CD4-positive, alpha-beta memory T cell (primary cell): ENCODE measurements at places on chromosomes 6 and 20.

- DNase-seq = no peak
Observed at GRCh38 chr6:162973980-162974379, 246.2 kb downstream of the PACRG start.

GRCh38 chr20:17236766-17237165 is 9.9 kb downstream of the PCSK2 start:
- DNase-seq = no peak

- peak; percentile 90 for DNase-seq
Observed at GRCh38 chr6:32622545-32623401, 14.4 kb upstream of the HLA-DQA1 start.

DNA sequence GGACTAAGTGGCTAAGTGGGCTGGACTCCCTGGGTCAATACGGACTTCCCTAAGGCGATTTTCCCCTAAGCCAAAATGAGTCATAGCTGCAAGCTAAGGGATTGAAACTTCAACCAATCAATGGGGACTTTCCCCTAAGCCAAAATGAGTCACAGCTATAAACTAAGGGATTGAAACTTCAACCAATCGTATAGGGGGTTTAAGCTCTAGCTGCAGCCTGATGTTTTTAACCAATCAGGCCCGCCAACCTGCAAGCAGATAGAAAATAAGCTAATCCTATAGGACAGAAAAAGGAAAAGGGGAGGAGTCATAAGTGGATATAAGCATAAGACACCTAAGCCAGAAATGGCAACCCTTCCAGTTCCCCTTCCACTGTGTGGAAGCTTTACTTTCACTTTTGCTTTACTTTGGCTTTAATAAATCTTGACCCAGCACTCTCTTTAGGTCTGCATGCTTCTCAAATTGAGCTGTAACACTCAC is 655.0 kb upstream of the HS3ST5 start:
- DNase-seq = no peak

- no peak for DNase-seq
Observed at GRCh38 chr6:163346497-163346961, 68.0 kb upstream of the QKI start.

- no peak for DNase-seq
Observed at GRCh38 chr20:25281541-25281991, 33.7 kb downstream of the PYGB start.

DNA sequence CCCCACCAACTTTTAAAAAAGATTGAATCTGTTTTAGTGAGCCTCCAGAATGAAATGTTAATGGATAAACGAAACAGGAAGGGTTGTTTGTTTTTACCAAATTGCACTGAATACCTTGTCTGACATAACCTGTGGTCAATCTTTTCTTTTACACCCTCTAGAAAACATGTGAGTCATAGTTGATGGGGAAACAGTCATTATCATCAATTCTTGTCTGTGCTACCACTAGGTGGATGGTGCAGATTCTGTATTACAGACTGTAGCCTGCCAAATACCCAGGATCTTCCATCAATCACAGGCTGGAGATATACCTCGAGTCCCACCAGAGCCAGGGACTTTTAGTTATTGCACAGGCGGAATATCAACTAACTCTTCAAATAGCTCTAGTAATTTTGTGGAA is 29.5 kb upstream of the PKIB start:
- DNase-seq = no peak

- DNase-seq = no peak
Observed at GRCh38 chr6:10589429-10589727, 68.2 kb downstream of the GCNT2 start.

- peak; percentile 83 for DNase-seq
Observed at GRCh38 chr6:32668226-32668747, 1.8 kb upstream of the HLA-DQB1 start.

DNA sequence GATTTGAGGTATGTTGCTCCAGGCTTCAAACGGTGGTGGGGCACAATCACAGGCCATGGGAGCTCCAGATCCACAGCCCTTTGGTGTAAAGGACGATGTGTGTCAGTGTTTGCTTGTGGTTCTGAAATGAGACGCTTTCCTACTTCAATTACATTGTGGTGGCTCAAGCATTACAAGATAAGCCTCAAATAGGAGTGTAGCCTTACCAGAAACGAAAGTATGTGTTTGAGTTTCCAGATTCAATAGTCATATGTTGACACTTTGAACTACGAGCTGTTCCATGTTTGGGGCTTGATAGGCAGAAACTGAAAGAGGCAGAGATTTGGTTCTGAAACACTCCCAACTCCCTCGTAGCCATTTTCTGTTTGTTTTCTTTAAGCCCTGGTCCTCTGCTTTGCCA is 187.1 kb downstream of the MYLK4 start:
- DNase-seq = no peak

GRCh38 chr20:38222231-38222922 is 38.2 kb downstream of the KIAA1755 start:
- peak; percentile 21 for DNase-seq

- no peak for DNase-seq
Observed at GRCh38 chr6:101909366-101909765, 515.9 kb downstream of the GRIK2 start.

DNA sequence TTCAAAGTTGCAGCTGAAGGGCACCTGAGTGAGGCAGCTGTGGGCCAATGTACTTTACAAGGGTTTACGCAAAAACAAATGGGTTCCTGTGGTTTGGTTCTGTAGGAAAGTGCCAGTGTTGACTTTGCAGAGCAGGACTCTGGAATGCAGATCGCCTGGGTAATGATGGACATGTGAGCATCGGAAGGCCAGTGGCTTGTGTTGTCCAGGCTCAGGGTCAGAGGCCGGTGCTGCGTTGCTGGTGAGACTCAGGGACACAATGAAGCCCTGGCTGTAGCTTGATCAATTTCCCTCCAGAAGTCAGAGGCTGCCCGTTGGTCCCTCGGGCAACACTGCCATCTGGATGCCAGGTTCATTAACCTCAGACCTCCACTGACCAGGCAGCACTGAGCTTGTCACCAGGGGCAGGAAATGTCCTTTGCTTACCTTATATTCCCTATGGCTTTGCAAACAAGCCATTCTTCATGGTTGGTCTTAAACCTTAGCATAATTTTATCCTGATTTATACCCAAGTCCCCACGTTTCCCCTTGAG is 753.4 kb downstream of the QKI start:
- no peak for DNase-seq

GRCh38 chr6:110002676-110003075 is 24.6 kb downstream of the GPR6 start:
- DNase-seq = no peak

DNA sequence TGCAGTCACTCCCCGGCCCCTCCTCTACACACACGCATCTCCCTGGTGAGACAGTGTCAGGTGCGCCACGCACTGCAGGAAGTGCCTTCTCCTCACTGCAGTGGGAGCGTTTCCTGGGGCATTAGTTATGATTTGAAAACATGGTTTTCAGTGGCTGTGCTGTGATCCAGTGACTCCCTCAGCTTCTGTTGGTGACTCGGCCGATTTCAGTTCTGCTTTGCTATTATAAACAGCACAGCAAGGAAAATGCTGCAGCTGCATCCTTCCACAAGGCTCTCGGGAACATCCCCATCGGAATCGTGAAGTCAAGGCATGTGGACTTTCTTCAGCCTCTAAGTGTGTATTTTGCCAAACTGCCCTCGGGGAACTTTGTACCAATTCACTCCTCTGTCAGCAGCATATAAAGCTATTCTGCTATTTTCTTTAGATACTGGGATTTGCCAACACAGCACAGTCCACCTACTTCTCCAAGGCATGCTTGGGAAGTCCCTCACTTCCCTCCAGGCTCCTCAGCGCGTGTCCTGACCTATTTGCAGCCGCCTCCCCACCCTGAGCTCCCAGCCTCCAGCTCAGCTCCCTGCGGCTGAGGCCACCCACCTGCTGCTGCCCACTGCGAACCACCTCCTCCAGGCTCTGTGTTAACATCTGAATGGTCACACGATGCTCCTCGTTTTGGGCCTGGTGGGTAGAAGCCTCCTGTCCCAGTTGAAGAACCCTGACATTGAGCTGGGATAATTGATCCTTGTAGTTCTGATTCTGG is 54.5 kb downstream of the GINS1 start:
- no peak for DNase-seq

- DNase-seq = no peak
Observed at GRCh38 chr6:151239603-151240035, at the start of gene AKAP12. Gene AKAP12, plus strand, starts transcription at chr6:151239967. Its CDS starts 596 bp downstream, at chr6:151240563.

DNA sequence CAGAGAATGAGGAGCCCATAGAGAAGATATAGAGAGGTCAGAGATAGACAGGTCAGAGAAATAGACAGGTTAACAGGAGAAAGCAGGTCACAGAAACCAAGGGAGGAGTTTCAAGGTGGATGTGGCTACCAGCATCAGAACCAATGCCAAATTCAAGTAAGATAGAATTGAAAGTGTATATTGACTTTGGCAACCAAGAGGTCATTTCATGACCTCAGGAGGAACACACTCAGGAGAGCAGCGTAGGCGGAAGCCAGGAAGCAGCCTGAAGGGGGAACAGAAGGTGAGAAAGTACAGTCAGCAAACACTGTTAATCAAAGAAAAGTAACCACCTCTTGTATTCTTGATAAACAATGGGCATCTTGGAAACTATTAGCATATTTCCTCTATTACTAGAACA is 33.9 kb upstream of the ALDH8A1 start:
- DNase-seq = no peak

- no peak for DNase-seq
Observed at GRCh38 chr6:152087701-152088100, 280.2 kb downstream of the ESR1 start.

- no peak for DNase-seq
Observed at GRCh38 chr6:112017169-112017568, 36.7 kb upstream of the CCN6 start.

- peak; percentile 89 for DNase-seq
Observed at GRCh38 chr6:35601331-35602132, 87.2 kb downstream of the FKBP5 start.

GRCh38 chr20:61041481-61041880 is 210.6 kb upstream of the CDH4 start:
- DNase-seq = no peak

GRCh38 chr6:46953921-46954320 is 32.2 kb upstream of the ADGRF5 start:
- DNase-seq = no peak

DNA sequence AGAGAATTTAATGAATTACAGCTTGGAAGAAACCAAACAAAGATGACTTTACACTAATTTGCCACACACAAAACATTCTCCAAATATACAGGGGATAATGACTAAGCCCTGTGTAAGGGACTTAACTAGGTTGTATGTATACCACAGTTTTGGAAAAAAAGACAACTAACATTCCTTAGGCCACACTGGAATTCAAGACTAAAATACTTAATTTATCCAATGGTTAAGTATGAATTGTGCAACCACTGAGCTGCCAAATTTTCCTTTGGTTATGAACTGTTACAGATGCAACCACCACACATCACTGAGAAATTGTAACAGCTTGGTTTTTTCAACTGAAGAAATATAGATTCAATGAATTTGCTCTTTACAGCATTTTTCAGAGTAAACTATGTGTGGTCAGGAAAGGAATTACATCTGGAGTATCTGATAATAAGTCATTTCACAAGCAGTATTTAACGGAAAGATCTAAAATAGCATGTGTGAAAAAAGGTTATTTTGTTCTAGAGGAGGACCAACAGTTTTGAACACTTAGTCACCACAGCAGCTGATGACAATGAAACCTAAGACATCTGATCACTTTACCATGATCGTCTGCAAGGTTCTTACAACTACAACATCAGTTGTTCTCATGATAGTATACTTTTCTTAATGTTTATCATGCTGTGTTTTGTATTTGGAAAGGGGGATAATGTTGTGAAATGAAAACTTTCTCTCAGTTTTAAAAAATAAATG is 318.8 kb downstream of the BCKDHB start:
- DNase-seq = no peak

- no peak for DNase-seq
Observed at GRCh38 chr20:8744228-8744844, 324.6 kb upstream of the PLCB4 start.

GRCh38 chr6:41471064-41471895 is 74.9 kb upstream of the FOXP4 start:
- DNase-seq = no peak

GRCh38 chr6:44451803-44452695 is 64.5 kb downstream of the CDC5L start:
- no peak for DNase-seq

DNA sequence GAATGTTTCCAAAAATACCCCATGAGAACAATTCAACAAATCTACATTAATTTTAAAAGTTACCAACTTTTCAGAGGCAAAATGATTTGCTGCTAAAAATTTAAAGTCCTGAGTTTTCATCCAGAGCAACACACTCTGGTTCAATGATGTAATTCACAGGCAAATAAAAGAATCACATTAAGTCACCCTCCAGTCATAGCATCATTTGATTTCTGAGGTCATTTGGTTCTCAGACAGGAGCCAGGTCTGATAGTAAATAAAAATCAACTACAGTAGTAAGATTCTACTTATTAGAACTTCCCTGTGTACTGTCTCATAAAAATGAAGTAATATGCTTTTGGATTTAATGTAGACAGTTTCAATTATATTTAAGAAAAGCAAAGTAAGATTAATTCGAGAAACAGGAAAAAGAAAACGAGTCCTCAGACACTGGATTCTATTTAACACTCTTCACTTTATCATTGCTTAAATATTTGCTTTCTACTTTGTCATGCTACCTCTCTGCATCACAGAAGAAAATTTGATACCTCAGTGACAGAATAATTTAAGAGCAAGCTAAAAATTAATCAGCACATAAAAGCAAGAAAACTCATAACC is 25.8 kb downstream of the MAP7 start:
- no peak for DNase-seq

DNA sequence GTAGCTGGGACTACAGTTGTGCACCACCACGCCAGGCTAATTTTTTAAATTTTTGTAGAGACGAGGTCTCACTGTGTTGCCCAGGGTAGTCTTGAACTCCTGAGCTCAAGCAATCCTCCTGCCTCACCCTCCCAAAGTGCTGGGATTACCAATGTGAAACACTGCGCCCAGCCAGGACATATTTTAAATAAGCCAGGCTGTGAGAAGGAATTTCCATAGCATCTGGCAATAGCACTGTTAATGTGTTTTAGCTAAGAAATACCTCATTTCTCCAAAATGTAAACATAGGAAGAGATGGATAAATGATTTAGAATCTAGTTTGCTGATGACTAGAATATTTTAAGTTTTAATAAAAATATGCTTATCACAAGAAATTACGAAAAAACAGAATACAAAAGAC is 27.0 kb upstream of the SLA2 start:
- DNase-seq = no peak

DNA sequence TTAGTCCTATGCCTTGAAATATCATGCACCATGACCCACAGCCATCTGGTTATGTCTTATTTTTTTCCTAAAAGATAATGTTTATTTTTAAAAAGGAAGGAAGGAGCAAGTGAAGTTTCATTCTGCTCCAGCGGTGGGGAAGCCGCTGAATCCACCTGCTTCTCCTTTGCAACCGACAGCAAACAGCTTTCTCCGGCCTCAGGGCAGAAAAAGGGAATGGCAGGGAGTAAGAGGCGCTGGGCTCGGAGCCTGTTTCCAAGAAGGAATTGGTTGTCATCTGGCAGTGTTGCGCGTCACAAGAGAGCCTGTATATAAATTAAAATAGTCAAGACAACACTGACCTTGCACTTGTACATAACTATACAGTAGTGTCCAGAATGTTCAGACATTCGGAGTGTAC is 14.2 kb downstream of the GFRA4 start:
- DNase-seq = no peak

GRCh38 chr6:124131779-124132178 is 328.1 kb downstream of the NKAIN2 start:
- no peak for DNase-seq

- DNase-seq = no peak
Observed at GRCh38 chr6:36728289-36729160, 30.9 kb downstream of the RAB44 start.
